Activated T-helper 1 cell treated with anti-CD3 and anti-CD28 coated beads, Interleukin-12 subunit alpha, Interleukin-12 subunit beta, Interleukin-2, Interleukin-4 antibody, amounts not matched to agents 30 ng/mL and 10 ng/mL and 1 ng/mL, durations not matched to agents 14 hours and 24 hours and 36 hours (primary cell): ENCODE measurements at places on chromosomes 16 and 17. TPM values are rescaled to one million over a fixed set of nuclear protein-coding genes. Genes with fewer than 3 reads are reported as not detected.
A peak's percentile ranks its signal among the peaks of the same experiment; 100 is the strongest.

KRTAP3-1 gene
- not detected in 2 replicates for total RNA-seq

DNA sequence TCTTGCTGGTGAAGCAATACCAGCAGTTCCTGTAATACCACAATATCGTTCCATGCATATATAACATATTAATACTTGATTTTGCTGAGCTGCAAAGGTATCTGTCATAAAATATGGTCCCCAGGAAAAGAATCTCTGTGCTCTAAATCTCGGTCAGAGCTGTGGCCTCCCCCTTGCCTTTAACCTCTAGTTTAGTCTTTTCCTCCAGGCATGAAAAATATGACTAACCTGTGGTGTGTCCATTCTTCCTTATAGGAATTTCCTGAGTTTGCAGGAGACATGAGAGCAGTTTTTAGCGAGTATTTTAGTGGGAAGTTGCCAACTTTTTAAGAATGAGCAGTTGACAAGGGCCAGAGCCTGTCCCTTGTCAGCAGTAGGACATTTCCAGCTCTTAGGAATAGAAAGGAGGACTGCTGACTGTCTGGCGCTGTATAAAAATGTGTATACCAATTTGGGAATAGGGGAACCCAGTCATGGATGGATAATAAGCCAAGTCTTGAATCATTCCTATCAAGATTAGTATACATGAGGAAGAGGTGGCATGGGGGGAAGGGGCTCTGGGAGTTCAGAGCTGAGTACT lies 8.7 kb downstream of the ATXN1L start:
- H3K4me3 ChIP-seq = no peak overlapping the region
- no peaks in the 10 kb centered on the region for H3K27me3 ChIP-seq
- no peak for DNase-seq
- peaks cover 33% of the 10 kb centered on the region for H3K36me3 ChIP-seq
- H3K4me1 ChIP-seq = peaks cover 53% of the 10 kb centered on the region

- H3K4me3 ChIP-seq = peak within 1 kb of the TSS; percentile 89
- peak within 1 kb of the TSS; percentile 87 for H3K27ac ChIP-seq
- peaks cover 33% of the 10 kb centered on the region for H3K36me3 ChIP-seq
- no peaks in the 10 kb centered on the region for H3K27me3 ChIP-seq
- peaks cover 36% of the 10 kb centered on the region for H3K4me1 ChIP-seq
- DNase-seq = peak; percentile 91
Measured at GRCh38 chr17:42566883-42567573, at the start of gene MLX. TSS of gene MLX (plus strand) at chr17:42567100. CDS start at chr17:42567125, 25 bp downstream.

HSF4 gene
- total RNA-seq = 30.3 and 36.8 TPM in 2 replicates

- no peaks in the 10 kb centered on the region for H3K4me1 ChIP-seq
- no peak overlapping the region for H3K4me3 ChIP-seq
- no peaks in the 10 kb centered on the region for H3K27me3 ChIP-seq
- no peak for DNase-seq
- H3K27ac ChIP-seq = no peak overlapping the region
Measured at GRCh38 chr16:56332464-56333079, 92.8 kb downstream of the AMFR start.

CACNA1H gene
- 0.12 and 0.18 TPM in 2 replicates for total RNA-seq

SDR42E1 gene
- total RNA-seq = 5.7 and 5.9 TPM in 2 replicates

GRCh38 chr16:89003831-89004208 lies 26.8 kb upstream of the CBFA2T3 start:
- H3K27me3 ChIP-seq = peaks cover 15% of the 10 kb centered on the region
- H3K4me3 ChIP-seq = no peak overlapping the region
- H3K4me1 ChIP-seq = peaks cover 9% of the 10 kb centered on the region

- H3K27me3 ChIP-seq = no peaks in the 10 kb centered on the region
- no peaks in the 10 kb centered on the region for H3K36me3 ChIP-seq
- H3K4me3 ChIP-seq = no peak overlapping the region
- H3K27ac ChIP-seq = no peak overlapping the region
- no peak for DNase-seq
Measured at GRCh38 chr16:58940609-58941008, 206.5 kb upstream of the GOT2 start.

CSH2 gene
- total RNA-seq = not detected in 2 replicates

GRCh38 chr17:19730843-19731242 lies 14.5 kb upstream of the SLC47A2 start:
- no peak overlapping the region for H3K27ac ChIP-seq
- no peak overlapping the region for H3K4me3 ChIP-seq
- no peaks in the 10 kb centered on the region for H3K4me1 ChIP-seq
- no peaks in the 10 kb centered on the region for H3K27me3 ChIP-seq

VMO1 gene
- total RNA-seq = not detected in 2 replicates

GRCh38 chr16:1089822-1090619 lies 6.0 kb downstream of the C1QTNF8 start:
- no peak for DNase-seq
- H3K36me3 ChIP-seq = peaks cover 2% of the 10 kb centered on the region
- H3K4me3 ChIP-seq = no peak overlapping the region
- H3K4me1 ChIP-seq = no peaks in the 10 kb centered on the region

CNEP1R1 gene
- total RNA-seq = 21.9 and 22.7 TPM in 2 replicates

DNA sequence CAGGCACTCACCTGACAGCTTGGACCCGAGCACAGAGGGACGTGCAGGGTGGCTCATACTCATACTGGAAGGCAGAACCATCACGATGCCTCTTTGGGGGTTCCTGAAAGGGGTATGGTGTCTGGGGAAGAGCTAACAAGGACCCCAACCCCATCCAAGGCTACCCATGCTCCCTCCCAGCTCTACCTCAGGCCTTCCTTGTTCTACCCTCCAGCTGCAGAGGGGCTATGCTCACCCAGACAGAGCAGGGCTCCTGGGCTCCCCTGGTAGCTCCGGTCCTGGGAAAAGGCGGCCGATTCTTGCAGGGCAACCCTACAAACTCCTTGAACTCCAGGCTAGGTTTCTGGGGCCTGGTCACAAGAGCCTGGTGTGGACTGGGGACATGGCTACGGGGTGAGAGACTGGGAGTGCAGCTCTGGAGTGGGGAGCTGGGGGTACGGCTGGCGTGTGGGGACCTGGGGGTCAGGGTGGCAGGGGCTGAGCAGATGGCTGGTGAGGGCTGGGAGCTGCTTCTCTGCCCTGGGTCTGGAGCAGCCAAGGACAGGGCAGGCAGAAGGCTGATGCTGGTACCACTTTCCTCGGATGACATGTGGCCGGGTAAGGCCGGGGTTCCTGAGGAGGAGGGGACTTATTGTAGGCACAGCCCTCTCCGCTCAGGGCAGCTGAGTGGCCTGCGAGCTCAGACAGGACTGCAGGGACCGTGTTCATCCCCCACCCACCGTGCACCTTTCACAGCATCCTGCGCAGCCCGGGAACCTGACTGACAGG lies 2.1 kb downstream of the ACD start:
- H3K36me3 ChIP-seq = peaks cover 10% of the 10 kb centered on the region
- DNase-seq = no peak
- peaks cover 15% of the 10 kb centered on the region for H3K4me1 ChIP-seq
- no peaks in the 10 kb centered on the region for H3K27me3 ChIP-seq

CCL14 gene
- total RNA-seq = not detected in 2 replicates

GRCh38 chr16:46833460-46833800 lies 2.5 kb upstream of the C16orf87 start:
- peaks cover 28% of the 10 kb centered on the region for H3K4me1 ChIP-seq
- peaks cover 9% of the 10 kb centered on the region for H3K36me3 ChIP-seq
- no peak overlapping the region for H3K4me3 ChIP-seq
- H3K27me3 ChIP-seq = peaks cover 10% of the 10 kb centered on the region
- DNase-seq = no peak
